NCI-H2029 (cell line): ENCODE measurements at places on chromosomes 1 and 21.

DNA sequence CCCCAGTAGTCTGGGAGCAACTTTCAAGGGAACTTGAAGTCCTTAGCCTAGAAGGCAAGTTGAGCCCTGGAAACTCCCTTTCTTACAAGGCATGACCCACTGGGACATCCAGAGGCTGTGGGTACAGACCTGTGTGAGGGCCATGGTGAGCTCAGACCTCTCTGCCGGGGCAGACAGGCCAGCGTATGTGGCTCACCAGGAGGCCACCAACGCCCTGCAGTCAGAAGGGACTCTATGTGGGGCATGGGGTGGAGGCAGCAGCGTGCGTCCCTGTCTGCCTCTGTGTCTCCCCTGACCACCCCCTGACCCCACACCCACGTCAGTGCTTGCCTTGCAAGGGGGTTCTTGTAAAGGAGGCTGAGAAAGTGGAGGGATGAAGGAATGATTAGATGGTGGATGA is 10.8 kb downstream of the COQ8A start:
- no peak for DNase-seq

GRCh38 chr1:177741476-177741875 is 228.4 kb downstream of the SEC16B start:
- no peak for DNase-seq

GRCh38 chr1:156931974-156932710 is 11.7 kb downstream of the LRRC71 start:
- DNase-seq: no peak

GRCh38 chr1:18145851-18146618 is 38.4 kb downstream of the IGSF21 start:
- DNase-seq: no peak

DNA sequence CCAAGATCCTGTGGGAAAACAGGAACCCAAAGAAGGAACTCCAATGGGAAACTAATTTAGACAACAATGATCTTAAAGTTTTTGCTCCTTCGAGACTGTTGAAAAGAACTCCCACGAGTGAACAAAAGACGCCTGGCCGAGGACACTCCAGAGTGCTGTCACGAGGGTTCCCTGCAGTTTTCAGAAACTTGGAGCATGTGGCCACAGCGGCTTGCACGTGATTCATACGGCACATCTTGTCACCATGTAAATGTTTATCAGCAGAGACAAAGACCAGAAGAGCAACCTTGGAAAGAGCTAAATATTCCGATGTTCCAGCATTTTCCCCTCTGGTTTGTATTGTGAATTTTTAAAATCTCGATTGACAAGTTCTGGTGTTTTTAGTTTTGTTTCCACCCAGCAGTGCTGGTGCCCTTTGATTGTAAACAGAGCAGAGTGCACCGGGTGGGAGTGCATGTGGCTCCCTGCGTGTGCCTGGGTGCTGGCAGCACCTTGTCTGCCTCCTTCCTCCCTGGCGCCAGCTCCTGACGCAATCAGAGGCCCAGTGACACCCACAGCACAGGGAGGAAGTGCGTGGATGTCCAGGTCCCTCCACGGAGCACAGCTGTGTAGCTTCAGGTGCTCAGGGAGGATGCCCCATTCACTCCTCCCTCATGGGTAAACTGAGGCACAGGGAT is 23.0 kb downstream of the LRRC3 start:
- DNase-seq: no peak

DNA sequence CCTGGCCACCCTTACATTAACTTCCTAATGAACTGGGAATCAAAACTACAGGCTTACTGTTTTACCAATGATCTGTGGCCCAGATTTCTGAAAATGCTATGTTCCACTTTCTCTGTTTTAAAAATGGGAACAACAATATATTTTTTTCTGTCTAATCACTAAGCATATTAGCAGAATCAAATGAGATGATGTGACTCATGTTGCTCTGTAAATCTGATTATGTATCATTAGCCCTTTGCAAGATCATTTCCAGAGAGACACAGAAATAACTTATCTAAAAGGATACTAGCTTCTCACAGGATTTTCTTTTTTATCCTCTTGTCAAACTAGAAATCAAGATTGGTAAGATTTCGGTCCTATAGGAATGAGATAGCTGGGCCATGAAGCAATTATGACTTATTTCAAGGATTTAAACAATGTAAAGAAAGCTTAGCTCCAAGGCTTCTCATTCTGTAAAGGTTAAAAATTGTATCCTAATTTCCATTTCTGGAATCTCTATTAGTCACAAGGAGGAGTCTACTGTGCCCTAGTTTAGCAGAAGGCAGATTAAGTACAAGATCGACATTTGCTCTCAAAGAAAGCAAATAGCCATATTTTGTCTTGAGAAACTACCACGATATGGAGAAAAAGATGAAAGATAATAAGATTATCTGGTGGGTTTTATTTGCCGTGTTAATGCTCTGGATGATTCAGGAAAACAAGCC is 32.4 kb upstream of the CAMSAP2 start:
- no peak for DNase-seq

DNA sequence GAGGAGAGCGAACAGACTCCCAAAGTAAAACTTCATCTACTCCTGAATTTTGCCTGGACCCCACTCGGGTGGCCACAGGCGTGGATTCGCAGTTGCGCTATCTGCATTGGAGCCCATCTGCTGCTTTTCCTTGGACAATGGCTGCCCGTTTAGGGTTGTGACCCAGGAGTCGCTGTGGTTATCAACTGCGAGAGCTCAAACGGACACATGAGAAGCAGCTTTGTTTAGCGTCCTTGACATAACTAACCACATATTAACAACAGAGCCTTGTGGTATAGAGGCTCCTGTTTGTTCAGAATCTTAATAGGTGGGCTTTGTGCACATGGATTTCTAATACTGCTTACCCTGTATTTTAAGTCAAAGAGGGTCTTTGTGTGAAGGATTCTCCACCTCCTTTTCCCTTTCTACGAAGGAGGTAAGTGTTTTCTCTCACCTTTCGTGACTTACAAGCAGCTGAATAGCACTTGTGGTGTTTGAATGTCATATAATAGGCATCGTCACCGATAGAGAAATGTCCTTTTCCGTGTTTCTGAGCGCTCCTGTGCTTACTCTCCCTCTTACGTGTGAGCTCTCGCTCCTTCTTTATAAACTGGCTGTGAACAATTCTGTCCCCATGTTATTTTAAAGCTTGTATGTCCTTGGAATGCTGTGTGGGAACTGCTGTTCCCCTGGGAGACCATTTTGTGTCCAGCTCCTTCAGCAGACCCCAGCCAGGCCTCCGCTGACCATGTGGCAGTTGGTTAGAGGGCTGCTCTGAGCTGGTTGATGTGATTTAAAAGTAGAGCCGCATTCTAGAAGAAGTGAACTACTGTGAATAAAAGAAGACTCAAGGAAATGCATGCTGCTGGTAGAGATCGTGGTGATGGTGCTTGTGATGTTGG is 441.4 kb downstream of the RPS6KC1 start:
- DNase-seq: no peak

- DNase-seq: no peak
Observed at GRCh38 chr1:98706173-98706843, 44.8 kb downstream of the SNX7 start.

GRCh38 chr1:244011786-244012185 is 39.3 kb upstream of the ZBTB18 start:
- DNase-seq: no peak

DNA sequence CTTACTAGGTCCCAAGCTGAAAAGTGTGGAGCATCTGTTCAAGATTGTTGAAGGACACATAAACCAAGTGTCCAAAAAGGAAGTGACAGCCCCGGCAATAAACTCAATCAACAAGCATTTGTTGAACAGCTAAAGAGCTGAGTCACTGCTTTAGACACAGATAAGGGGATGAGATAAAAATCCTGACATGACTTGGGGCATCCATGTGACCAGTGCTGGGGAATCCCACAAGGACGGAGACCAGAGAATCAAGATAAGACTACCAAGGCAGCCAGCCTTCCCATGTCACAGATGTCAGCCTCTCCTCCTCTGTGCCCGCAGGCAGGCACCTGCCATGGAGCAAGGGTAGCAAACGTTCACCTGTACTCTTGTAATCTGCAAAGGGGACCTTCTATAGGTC is 118.6 kb upstream of the KAZN start:
- DNase-seq: no peak

- no peak for DNase-seq
Observed at GRCh38 chr1:55512466-55512865, 297.3 kb upstream of the USP24 start.

- DNase-seq: no peak
Observed at GRCh38 chr1:21721295-21721985, 52.3 kb upstream of the RAP1GAP start.

- no peak for DNase-seq
Observed at GRCh38 chr1:163544441-163544840, 222.7 kb downstream of the NUF2 start.

DNA sequence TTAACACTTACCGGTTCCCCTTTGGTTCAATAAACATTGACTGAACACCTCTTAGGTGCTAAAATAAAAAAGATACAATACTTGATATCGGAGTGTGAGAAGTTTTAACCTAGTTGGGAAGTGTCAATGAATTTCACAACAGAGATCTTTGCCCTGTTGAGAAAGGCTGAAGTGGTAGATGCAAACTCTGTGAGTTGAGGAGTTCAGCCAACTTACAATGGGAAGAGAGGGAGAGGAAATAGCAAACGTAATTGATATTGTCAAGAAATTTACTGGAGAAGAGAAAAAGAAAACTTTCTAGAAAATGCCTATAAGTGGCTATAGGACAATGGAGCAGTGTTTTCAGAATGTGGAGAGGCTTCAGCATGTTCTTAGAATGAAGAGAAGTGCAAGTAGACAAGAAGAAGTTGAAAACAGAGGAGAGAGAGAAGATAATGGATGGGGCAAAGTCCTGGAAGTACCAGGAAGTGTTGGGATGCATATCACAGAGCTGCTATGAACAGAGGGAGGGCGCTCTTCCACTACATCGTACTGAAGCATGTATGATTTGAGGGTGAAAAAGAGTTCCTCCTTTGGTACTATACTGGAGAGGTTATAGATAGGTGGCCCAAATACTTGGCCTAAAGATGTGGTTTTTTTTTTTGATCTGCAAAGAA is 48.9 kb downstream of the MEF2D start:
- DNase-seq: no peak

- DNase-seq: no peak
Observed at GRCh38 chr1:199098468-199098867, 459.6 kb downstream of the PTPRC start.

GRCh38 chr21:46196733-46197132 is 12.5 kb upstream of the SPATC1L start:
- DNase-seq: no peak

DNA sequence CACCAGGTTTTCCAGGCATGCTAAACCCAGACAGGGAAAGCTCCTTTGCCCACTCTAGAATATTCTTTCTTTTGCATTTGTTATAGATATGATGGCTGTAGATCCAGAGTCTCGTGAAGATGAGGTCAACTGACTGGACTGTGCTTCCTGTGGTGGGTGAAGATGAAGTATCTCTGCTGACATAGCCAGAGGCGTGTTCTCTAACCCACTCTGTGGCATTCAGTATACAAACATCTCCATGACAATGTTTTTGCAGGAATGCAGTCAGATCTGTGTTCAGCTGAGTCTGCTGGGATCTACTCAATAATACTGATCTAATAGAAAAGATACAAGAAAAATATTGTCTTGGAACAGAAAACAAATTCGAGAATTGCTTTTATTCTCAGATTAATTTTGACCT is 11.3 kb downstream of the RWDD2B start:
- DNase-seq: no peak

GRCh38 chr1:202201266-202201665 is 7.7 kb downstream of the LGR6 start:
- no peak for DNase-seq

DNA sequence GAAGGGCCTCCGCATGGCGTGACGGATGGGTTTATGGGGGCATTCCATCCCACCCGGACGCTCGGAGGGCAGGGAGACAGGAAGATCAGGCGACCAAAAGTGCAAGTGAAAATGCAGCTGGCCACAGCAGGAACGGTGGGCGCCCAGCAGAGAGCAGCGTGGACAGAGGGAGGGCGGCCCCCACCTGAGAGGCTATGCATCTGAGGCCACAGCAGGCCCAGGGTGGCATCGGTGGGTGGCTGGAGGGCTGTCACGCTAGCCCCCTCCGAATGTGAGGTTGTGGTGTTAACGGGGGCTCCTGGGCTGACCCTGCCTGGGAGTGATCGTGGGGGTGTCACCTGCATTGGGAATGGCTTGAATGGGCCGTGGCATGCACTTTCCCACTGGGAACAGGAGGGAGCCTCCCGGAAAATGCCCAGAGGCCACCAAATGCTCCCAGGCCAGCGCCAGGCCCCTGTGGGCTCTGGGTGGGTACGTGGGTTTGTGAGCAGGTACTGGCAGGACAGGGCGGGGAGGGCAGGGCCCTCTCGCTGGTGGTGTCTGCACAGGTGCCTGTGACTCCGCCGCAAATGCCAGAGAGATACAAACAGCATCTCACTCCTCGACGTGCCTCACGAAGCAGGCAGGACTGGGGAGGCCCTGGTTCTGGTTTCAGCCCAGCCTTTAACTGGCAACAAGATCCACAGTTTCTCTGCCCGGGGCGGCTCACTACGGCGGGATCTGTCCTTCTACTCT is 172.8 kb downstream of the PRDM16 start:
- no peak for DNase-seq

DNA sequence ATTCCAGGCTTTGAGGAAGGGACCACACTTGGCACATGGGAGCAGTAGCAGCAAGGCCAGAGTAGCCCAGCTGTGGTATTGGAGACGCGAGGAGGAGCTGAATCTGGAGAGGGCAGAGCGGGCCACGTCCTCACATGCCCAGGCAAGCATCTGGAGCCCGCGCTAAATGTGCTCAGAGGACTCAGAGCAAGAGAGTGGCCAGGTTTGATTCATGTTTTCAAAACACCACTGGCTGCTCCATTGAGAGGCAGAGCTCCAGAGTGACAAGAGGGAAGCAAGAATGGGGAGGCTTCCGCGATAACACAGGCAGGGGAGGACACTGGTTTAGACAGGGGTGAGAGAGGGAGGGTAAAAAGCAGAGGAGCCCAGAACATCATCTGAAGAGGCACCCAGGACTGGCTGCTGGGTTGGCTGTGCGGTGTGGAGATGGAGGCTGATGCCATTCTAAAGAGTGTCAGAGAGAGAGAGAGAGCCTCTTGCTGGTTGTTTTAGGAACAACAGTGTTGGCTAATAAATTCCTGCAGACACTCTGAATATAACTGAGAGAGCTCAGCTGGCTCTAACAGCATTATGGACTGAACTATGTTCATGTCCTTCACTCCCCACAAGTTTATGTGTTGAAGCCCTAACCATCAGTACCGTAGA is 32.3 kb downstream of the RCAN1 start:
- no peak for DNase-seq

- DNase-seq: no peak
Observed at GRCh38 chr1:244207042-244207934, 156.2 kb downstream of the ZBTB18 start.

DNA sequence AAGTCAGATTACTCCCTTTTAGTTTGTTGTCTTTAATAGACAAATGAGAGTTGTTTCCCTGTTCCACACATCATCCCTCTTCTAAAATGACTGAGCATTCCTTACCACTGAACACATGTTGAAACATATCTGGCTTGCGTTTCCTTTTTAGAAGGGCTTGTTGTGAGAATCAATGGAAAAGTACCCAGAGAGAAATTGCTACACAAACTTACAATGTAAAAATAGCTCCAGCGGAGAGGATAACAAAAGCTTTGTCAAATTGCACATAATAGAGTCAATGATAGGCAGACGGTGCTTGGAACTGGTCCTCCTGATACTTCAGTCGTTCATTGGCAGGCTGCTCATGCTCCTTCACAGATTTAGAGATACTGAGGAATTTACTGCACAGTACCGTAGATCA is 123.9 kb downstream of the CYYR1 start:
- DNase-seq: no peak

- no peak for DNase-seq
Observed at GRCh38 chr1:22327411-22327810, 124.2 kb upstream of the ZBTB40 start.
